ENCODE measurements at places on chromosomes 13 and 19.
A peak's percentile ranks its signal among the peaks of the same experiment; 100 is the strongest.

- peak; percentile 14 for ATAC-seq
These were observed 11.1 kb downstream of the PDE4A start for GRCh38 chr19:10431254-10431942.

DNA sequence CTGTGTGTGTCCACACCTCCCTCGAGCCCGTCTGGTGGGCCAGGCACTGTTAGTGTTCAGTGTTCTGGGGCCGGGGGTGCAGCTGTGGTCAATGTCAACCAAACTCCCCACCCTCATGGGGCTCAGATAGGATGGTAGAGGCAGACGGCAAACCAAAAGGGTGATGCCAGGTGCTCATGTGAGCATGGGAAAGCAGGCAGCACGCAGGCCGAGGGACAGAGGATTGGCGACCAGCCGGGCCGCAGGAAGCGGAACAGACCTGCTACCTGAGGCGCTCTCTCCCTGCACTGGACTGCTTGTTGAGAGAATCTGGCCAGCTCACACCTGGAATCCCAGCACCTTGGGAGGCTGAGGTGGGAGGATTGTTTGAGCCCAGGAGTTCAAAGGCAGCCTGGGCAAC, 29.1 kb downstream of the DHX34 start:
- no peak for ATAC-seq

- peak; percentile 95 for ATAC-seq
These were observed at the start of gene JOSD2 for GRCh38 chr19:50511069-50511822. Gene JOSD2, minus strand, starts transcription at chr19:50511191. Its CDS starts 760 bp downstream, at chr19:50510431.

DNA sequence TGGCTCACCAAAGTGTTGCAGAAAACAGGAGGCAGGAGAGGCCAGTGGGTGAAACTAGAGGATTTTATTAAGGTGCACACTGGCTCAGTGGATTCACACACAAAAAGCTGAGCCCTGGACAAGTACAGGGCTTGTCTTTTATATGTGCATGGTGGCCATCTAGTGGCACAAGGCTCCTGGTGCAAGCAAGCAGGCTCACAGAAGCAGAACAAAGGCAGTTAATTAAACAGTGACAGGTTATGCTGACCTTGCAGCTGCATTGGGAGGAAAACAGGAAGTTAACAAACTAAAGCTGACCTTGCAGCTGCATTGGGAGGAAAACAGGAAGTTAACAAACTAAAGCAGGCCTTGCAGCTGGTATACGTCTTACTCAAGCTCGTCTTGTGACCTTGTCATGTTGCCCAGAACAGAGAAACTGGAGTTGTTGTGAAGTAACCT, 65.3 kb upstream of the ZNF681 start:
- ATAC-seq = no peak

DNA sequence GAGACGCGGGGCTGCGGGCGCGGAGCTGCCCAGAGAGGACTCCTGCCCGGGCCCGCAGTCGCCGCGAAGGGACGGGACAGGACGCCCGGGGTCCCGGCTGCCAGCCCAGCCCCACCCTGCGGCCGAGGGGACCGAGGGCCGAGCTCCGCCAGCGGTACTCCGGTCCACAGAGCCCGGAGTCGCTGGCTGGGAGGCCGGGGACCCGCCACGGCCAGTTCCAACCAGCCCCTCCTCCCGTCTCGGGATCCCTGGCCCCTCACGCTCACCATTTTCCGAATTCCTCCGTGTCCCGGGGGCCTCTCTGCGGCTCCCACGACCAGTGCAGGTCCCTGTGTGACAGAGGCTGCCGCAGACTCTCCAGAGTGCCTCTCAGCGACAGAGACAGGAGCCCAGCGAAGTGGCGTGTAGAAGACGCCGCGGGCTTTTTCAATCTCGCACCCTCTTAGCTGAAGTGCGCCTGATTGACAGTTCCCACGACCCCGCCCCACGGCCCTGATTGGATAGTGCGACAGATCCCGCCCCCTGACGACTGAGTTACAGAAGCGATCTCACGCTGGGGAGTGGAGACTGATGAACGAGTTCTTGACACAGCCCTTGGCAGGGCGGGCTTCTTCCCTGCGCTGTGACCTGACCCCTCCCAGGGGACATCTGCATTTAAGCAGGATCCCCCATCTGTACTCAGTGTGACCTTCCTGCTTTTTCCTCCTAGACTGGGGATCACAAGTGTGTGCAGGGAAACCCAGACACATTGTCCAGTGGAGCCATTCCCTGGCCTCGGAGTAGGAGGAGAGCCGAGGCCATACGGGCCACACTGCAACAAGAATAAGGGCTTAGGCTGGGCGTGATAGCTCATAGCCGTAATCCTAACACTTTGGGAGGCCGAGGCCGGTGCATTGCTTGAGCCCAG, 44.0 kb downstream of the ZNF823 start:
- peak; percentile 99 for ATAC-seq

GRCh38 chr13:46749951-46750350, 47.0 kb downstream of the ESD start:
- ATAC-seq = no peak

DNA sequence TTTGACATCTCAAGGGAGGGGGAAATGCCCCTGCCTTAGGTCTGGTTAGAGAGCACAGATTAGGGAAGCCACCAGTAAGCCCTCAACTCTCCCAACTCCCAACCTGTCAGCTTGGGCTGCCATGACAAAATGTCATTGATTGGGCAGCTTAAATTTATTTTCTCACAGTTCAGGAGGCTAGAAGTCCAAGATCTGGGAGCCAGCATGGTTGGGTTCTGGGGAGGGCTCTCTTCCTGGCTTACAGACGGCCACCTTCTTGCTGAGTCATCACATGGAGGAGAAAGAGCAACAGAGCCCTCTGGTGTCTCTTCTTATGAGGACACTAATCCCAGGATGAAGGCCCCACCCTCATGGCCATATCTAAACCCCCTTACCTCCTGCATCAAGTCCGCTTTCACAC, 24.2 kb downstream of the C19orf12 start:
- peak; percentile 74 for ATAC-seq

DNA sequence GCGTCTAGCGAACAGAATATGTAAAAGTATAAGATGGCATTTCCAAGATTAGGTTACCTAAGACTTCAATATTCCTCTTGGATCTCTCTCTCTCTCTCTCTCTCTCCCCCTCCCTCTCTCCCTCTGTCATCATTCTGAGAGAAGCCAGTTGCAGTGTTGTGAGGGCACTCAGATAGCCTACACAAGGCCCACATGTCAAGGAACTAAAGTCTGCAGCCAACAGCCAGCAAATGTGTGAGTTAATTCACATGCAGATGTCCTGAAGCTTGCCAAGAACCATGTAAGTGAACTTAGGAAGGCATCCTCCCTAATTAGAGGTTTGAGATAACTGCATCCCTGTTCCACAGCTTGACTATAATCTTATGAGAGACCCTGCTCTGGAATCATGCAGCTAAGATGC, 822.9 kb upstream of the PRR20A start:
- ATAC-seq = no peak

DNA sequence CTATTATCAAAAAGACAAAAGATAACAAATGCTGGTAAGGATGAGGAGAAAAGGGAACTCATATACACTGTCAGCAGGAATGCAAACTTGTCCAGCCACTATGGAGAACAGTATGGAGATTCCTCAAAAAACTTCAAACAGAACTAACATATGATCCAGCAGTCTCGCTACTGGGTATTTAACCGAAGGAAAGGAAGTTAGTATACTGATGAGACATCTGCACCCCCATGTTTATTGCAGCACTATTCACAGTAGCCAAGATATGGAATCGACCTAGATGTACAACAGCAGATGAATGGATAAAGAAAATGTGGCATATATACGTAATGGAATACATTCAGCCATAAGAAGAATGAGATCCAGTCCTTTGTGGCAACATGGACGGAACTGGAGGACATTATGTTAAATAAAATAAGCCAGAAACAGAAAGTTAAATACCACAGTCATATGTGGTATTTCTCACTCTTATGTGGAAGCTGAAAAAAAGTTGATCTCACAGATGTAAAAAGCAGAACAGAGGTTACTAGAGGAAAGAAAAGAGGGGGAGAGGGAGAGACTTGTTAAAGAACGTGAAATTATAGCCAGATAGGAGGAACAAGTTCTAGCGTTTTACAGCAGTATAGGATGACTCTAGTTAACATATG, 83.2 kb downstream of the RUBCNL start:
- no peak for ATAC-seq

DNA sequence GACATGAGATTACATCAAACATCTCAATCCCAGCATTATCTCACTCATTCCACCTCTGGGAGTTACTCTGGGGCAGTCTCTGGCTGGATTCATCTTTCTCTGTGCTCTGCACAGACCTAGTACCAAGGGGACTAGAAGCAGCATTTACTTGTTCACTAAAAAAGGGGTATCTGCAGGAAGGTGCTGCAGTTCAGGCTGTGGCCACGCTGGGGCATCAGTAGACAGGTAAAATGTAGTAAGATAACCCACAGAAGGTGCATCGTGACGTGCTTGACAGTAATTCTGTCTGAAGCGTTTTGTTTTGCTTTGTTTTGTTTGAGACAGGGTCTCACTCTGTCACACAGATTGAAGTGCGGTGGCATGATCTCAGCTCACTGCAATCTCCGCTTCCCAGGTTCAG, 29.3 kb downstream of the ZNF564 start:
- ATAC-seq = no peak

DNA sequence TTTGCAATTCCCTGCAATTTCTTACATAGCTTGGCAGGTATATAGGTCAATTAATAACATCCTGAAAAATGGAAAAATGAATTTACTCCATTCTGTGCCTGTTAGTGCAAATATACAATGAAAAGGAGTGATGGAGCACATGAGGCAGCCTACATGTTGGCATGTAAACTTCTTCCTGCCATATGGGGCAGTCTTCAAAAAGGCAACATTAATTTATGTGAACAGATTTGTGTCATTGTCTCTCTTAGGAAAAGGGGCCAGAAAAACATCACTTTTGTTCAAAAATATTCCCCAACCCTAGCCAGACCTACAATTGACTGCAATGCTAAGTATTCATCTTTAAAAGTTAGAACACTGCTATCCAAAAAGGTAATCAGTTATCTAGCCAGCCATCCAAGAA, 332.2 kb downstream of the TBC1D4 start:
- no peak for ATAC-seq

DNA sequence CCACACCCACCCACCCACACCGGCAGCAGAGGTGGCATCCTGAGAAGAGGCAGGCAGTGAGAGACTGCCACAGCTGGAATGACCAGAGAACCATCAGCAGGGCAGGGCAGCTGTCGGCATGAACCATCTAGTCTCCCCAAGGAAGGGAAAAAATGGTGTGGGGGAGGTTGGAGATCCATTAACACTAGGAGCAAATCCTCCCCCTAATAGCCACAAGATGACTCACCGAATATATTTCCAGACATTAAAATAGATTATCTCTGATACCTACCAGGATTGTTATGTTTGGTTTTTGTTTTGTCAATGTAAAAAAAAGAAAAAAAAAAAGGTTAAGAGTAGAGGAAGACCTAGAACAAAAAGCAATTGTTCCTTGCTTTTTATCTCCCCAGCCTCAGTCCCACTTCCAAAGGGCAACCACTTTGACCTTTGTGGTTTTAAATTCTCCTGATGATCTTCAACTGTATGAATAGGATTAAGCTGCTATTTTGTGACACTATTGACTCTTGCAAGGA, 34.2 kb downstream of the THSD1 start:
- no peak for ATAC-seq

DNA sequence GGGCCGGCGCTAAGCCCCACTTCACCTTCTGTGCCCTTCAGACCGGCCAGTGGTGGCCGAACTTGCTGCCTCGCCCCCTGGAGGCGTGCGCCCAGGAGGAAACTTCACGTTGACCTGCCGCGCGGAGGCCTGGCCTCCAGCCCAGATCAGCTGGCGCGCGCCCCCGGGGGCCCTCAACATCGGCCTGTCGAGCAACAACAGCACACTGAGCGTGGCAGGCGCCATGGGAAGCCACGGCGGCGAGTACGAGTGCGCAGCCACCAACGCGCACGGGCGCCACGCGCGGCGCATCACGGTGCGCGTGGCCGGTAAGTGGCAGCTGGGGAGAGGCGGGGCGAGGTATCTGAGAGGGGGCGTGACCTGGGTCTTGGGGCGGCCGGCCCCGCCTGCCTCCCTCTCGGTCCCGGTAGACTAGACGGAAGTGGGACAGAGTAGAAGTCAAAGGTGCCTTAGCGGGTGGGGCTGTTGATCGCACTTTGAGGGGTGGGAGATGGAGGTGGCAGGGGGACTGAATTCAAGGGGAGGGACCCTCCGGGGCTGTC, 5.6 kb downstream of the ICAM5 start:
- peak; percentile 76 for ATAC-seq

DNA sequence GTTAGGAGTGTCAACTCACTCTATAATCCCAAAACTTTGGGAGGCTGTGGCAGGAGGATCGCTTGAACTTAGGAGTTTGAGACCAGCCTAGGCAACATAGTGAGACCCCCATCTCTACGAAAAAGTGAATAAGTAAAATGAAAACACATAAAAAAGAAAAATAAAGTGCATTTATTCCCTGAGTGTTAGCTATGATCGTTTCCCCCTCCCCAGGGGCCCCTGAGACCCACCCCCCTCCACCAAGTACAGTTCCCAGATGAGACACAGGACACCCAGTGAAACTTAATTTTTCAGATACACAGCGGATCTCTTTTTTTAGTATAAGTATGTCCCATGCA, 28.6 kb upstream of the NANOS3 start:
- no peak for ATAC-seq

- no peak for ATAC-seq
These were observed 9.8 kb downstream of the LILRB2 start for GRCh38 chr19:54271106-54271505.

DNA sequence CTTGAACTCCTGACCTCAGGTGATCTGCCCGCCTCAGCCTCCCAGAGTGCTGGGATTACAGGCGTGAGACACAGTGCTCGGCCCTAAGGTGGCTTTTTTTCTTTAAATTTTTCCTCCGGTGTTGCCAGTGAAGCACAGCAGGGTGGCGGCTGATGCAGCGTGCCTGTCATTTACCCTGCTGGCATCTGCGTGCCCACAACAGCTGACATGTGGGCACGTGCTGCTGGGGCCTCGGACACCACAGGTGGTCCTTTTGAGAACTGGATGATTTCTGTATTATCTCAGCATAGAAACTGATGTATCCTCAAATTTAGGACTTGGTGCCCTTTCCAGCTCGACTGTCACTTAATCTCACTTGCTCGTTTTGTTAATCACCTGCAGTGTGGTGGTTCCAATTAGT, 31.2 kb upstream of the TEX29 start:
- ATAC-seq = no peak

DNA sequence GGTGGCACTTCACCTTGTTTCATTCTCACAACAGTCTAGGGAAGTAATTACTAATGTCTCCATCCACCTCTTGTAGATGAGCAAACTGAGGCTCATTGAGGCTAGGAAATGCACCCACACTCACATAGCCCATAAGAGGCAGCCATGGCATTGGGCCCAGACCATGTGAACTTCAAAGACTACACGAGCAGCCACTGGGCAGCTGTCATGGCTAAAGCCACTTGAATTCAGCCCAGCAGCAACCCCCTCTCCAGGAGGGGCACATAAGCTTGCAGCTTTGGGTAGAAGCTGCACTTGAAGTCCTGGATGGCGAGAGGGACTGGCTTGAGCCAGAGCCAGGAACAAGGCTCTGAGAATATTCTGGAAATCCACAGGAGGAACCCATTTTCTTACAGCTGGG, 13.4 kb downstream of the ALOX5AP start:
- ATAC-seq = no peak

- ATAC-seq = peak; percentile 18
These were observed 1.4 kb upstream of the PRKD2 start for GRCh38 chr19:46718157-46718933.

GRCh38 chr13:92967923-92968322, 258.7 kb upstream of the GPC6 start:
- ATAC-seq = no peak

GRCh38 chr13:80551650-80552497, 210.9 kb upstream of the SPRY2 start:
- no peak for ATAC-seq

- peak; percentile 81 for ATAC-seq
These were observed 20.2 kb upstream of the ERVV-1 start for GRCh38 chr19:52993342-52994178.
